ENCODE measurements at places on chromosomes 5 and 9.

GRCh38 chr5:169682026-169682425, 45.0 kb downstream of the DOCK2 start:
- DNase-seq, result no peak

DNA sequence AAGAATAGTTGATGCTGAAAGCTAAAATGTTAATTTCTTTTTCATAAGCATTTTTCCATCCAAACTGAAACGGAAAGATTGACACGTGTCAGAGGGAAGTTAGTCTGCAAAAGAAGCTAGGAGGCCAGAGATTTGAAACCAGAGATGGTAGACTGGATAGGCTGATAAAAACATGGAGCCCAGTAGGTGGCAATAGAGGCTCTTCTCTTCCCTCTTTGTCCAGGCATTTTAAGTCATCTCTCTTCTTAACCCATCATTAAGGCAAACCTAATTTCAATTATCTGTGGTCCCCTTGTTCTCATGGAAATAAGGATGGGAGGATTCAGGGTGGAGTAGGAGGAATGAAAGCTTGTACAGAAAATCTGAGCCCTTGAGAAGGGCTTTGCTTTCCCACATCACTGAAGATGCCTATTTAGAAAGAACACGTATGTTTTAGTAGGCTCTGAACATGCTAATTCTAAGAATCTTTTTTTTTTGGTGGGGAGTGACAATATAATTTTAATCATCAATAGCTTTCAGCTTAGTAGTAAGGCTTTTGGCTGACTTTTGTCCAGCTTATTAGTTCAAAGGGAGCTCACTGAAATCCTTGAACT, 66.6 kb downstream of the ZNF474 start:
- DNase-seq, result peak; percentile 69

GRCh38 chr5:30650311-30650710, 543.2 kb upstream of the CDH6 start:
- DNase-seq, result no peak

DNA sequence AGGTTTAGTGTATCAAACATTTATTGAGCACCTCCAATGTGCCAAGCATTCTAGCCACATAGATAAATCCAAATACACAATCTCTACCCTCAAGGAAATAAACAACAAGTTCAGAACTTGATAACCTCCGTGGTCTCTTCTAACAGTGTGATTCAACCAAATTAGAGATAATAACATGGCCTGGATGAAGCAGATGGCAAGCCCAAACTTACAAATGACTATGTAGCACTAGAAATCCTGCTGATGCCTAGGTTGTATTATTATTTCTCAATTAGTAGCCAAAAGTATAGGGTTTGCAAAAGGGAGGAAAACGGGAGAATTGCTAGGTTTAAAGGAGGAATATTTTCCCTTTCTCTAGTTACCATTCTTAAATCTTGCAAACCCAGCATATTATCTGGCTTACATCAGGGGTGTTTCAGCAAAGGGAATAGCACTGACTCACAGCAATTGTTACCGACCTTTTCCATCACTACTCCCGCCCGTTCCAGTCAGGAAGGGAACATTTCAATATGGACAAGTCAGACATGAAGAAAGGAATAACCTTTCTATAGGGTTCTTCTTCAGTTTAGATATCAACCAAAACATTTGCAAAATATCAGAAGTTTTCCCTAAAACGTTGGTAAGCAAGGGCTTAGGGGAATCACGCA, 2.3 kb downstream of the DPYSL3 start:
- peak; percentile 63 for DNase-seq

- DNase-seq, result no peak
These were observed 396.5 kb downstream of the MLLT3 start for GRCh38 chr9:20225826-20226225.

DNA sequence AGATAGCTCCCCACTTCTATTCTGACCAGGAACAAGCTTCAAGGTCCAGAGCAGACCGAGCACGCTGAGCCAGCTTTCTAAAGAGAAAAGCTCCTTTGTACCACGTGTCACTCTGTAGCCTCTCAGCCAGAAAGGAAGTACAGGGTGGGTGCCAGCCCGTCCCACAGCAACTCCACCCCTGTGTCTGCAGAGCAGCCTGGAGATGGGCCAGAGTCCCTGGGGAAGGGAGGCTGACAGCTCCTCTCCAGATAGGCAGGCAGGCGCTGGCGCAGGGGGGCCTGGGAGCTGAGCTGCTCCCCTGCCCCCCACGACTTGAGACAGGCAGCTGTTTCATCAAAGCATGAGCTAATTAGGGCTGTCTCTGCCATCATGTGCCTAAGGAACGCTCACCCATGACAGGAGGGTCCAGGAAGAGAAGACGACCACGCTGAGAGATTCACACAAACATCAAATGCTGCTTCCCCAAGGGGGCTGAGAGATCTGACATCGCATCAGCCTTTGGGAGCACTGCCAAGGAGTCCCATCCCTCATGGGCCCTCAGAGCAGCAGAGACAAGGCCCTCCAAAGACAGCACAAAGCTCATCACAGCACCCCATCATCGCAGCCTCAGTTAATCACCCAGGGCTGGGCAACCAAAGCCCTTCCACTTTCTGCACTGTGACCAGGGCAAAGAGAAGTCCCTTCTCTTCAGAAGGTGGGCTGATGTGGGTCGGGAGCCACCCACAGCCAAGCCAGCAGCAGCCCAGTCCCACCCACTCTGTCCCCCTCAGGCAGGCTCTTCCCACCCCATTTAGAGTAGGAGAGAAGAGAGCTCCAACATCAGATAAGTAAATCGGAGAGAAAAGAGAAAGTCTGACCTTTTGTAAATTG, 78.5 kb upstream of the LRRTM2 start:
- DNase-seq, result peak; percentile 54

DNA sequence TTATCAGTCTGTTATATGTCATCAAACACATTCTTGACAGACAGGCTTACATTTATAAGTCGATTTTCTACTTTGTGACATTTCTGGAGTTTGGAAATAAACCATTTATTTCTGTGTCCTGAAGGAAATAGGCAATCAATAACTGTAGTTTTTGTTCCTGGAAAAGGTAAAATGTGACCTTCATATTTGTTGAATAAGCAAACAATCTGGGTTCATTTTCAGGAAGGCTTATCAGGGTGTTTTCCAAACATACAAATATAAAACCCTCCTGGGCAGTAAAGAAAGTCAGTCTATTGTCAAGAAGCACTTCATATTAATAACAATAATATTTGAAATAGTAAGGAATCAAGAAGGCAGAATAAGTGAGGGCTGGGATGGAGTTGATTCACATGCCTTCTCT, 195.0 kb downstream of the SNCAIP start:
- no peak for DNase-seq

- DNase-seq, result no peak
These were observed 624.4 kb upstream of the C9orf72 start for GRCh38 chr9:28197653-28198052.

- no peak for DNase-seq
These were observed 259.6 kb upstream of the SLC24A2 start for GRCh38 chr9:20048437-20048836.

GRCh38 chr5:71786337-71787055, 67.4 kb downstream of the CARTPT start:
- DNase-seq, result no peak

- DNase-seq, result peak; percentile 93
These were observed 45.9 kb downstream of the TEK start for GRCh38 chr9:27154908-27155307.

DNA sequence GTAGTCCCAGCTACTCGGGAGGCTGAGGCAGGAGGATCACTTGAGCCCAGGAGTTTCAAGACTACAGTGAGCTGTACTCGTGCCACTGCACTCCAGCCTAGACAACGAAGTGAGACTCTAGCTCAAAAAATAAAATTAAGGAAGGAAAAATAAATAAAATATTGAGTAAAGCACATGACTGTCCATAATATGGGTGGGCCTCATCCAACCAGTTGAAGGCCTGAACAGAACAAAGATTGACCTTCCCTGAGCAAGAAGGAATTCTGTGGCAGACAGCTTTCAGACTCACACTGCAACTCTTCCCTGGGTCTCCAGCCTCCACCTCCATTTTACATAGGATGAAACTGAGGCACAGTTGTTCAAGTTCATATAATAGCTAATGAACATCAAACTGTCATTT, 72.3 kb downstream of the RAD23B start:
- no peak for DNase-seq

DNA sequence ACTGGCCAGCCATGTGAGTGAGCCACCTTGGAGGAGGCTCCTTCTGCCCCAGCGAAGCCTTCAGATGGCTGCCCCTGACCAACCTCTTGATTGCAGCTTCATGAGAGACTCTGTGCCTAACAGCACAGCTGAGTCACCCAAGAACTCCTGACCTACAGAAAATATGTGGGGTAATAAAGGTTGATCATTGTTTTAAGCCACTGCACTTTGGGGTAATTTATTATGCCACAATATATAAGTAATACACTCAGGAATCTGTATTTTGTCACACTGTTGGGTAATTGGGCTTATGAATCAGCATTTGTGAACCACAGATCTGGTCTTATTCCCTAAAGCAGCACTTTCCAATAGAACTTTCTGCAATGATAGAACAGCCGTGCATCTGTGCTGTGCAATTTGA, 24.4 kb upstream of the VDAC1 start:
- DNase-seq, result peak; percentile 84

- DNase-seq, result peak; percentile 48
These were observed 2.0 kb downstream of the LARP1 start for GRCh38 chr5:154756868-154757813.

- DNase-seq, result no peak
These were observed 188.5 kb downstream of the TRIM32 start for GRCh38 chr9:116875576-116875975.

- no peak for DNase-seq
These were observed 141.0 kb downstream of the OLFM1 start for GRCh38 chr9:135228345-135228982.

DNA sequence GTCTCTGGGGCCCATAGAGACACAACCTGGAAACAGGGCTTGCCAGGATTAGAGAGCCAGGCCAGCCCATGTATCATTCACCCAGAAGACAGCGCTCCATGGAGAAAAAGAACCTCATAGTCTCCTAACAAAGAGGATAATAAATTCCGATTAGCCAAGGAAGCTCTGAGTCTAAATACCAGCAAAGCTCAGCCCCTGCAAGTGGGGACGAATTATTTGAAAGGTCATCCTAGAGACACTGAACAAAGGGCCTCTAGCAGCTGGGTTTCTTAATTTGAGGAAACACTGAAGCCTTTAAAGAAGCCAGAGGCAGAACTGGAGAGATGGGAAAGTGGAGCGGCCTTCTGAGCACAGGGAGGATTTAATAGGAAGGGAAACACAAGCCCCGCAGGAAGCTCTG, 287.1 kb upstream of the ZNF462 start:
- DNase-seq, result no peak

DNA sequence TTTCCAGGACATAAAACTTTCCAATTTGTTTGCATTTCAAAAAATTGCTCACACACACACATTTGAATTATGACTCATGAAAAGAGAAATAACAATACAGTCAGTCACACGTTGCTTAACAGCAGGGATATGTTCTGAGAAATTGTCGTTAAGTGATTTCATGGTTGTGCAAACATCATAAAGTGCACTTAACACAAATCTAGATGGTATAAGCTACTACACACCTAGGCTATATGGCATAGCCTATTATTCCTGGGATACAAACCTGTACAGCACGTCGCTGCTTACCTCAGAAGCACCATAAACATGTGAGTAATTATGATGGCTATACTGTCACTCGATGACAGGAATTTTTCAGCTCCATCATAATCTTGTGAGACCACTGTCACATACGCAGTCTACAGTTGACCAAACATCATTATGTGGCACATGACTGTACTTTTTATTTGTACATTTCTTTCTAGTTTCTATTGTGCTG, 378.2 kb downstream of the ACTL7B start:
- peak; percentile 87 for DNase-seq

GRCh38 chr9:13431222-13431536, 151.7 kb upstream of the MPDZ start:
- no peak for DNase-seq

GRCh38 chr5:162202285-162202880, 134.8 kb downstream of the GABRG2 start:
- DNase-seq, result no peak

DNA sequence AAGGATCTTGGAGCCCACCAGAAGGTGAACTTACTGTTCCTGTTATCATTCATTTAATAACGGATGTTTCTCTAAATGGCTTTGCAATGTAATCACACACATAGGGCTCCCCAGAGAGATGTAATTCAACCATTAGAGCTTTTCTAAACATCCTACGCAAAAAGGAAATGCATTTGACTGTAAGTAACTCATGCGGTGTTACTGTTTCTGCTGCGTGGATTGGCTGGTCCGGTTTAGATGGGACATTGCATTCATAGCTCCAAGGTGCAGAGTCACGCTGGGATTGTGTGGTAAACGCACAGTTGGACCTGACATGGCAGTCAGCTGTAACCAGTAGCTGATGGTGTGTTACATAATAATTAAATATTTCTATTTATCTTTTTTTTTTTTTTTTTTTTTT, 185.5 kb upstream of the OTULINL start:
- DNase-seq, result peak; percentile 52

GRCh38 chr9:18268381-18268780, 205.6 kb upstream of the ADAMTSL1 start:
- peak; percentile 23 for DNase-seq

GRCh38 chr9:116888066-116888465, 201.0 kb downstream of the TRIM32 start:
- no peak for DNase-seq

- peak; percentile 68 for DNase-seq
These were observed 27.6 kb upstream of the ABLIM3 start for GRCh38 chr5:149113669-149114068.

DNA sequence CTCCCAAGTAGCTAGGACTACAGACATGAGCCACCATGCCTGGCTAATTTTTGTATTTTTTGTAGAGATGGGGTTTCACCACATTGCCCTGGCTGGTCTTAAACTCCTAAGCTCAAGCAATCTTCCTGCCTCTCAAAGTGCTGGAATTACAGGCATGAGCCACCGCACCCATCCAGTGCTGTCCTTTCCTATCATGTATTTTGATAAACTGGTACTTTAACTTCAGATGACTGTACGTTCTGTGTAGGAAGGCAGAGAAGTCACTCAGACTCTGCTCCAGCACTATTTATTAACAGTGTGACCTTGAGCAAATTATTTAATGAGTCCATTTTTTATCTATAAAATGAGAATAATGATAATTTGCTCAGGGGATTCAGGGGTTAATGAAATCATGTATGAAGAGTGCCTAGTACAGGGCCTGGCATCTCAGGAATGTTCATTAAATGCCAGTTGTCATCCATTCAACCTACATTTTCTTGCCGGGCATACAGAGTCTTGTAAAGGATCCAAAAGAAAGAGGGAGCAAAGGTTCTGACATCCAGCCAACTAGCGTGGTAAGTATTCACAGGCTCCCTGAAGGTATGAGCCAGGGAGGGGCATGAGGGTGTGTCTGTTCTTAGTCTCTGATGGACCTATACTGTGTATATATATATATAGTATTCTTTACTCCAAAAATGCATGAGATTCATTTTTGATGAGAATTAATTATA, 201.9 kb downstream of the PBX3 start:
- DNase-seq, result no peak

DNA sequence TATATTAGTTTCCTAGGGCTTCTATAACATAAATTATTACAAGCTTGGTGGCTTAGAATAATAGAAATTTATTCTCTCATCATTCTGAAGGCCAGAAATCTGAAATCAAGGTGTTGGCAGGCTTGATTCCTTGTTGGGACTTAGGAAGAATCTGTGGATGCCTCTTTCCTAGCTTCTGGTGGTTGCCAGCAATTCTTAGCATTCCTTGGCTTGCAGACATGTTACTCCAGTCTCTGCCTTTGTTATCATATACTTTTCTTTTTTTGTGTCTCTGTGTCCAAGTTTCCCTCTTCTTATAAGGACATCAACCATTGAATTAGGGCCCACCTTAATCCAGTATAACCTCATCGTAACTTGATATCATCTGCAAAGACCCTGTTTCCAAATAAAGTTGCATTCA, 31.4 kb downstream of the CTNNA1 start:
- DNase-seq, result no peak

- DNase-seq, result no peak
These were observed 670 bp upstream of the KIF2A start for GRCh38 chr5:62305358-62305714.

Data from mesenchymal stem cell (in vitro differentiated cells and primary cell).